ENCODE measurements at places on chromosomes 7 and 10. TPM values are rescaled to one million over a fixed set of nuclear protein-coding genes. Genes with fewer than 3 reads are reported as not detected.

The SMO gene
- 0.07 TPM for total RNA-seq

The DNAH11 gene
- 0.15 TPM for total RNA-seq

DNA sequence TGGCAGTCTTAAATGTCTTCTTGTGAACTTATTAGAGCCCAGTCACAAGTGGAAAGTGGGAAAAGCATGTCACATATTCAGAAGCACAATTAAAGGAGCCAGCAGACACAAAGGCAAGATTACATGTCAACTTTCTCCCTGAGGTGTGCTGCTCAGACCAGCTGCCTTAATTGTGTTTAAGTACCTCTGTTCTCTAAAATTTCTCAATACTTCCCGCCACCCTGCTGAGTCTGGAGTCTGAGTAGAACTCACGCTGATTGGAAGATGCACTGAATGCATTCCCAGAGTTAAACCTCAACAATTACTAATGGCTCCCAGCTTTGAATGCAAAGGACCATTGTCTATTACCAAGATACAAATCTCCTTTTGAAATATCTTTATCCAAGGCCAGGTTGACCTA lies 166.4 kb upstream of the COBL start:
- DNase-seq, result no peak

The ZP3 gene
- 0.64 TPM for total RNA-seq

The SORCS3 gene
- total RNA-seq, result not detected

DNA sequence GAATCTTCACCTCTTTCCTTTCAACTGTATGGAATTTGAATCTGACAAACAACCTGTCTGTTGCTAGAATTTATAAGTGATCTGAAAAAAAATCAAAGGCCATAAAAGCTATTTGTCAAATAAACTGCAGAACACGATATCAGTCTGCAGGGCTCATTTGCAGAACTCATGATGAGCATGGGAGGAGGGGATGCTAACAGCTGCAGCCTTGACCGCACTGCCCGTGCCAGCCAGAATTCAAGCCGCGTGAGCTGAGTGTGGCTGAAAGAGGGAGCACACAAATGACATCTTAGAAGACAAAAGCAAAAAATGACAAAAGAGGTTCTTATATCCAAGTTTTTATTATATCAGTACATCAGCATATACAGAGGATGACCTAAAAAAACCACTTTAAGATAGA lies 15.7 kb downstream of the LRRTM3 start:
- no peak for DNase-seq

GRCh38 chr7:48962821-48963505 lies 38.6 kb downstream of the CDC14C start:
- DNase-seq, result no peak

DNA sequence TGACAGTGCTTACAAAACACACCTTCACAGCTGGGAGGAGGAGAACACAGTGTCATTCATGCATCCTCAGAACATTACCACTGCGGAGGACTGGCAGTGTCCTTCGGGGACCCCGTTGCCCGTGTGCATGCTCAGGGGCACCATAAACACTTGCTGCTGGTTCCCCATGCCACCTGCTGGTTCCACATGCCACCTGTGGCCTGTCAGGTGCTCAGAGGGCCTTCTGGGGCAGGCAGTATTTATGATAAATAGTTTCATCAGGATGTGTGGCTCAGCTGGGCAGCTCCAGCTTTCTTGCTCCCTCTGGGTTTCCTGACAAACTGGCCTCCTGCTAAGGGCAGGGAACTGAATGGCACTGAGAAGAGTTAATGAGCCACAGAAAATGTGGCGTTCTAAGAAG lies 32.1 kb downstream of the CELF2 start:
- no peak for DNase-seq

DNA sequence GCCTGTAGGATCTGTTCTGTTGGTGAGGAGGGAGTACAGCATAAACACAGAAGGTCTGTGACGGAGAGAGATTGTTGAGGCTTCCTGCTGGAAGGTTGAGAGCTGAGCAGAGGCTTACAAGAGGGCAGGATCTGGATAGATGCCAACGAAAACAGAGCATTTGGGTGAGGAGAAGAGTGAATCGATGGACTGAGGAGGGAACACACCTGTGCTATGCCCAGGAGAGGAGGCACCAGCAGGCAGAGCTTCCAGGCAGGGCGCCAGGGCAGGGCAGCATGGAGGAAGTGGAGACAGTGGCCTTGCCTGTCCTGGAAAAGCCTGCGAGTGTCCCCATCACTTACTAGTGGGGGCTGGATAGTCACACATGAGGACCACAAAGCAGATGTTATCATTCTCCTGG lies 282.9 kb downstream of the PAXIP1 start:
- no peak for DNase-seq

DNA sequence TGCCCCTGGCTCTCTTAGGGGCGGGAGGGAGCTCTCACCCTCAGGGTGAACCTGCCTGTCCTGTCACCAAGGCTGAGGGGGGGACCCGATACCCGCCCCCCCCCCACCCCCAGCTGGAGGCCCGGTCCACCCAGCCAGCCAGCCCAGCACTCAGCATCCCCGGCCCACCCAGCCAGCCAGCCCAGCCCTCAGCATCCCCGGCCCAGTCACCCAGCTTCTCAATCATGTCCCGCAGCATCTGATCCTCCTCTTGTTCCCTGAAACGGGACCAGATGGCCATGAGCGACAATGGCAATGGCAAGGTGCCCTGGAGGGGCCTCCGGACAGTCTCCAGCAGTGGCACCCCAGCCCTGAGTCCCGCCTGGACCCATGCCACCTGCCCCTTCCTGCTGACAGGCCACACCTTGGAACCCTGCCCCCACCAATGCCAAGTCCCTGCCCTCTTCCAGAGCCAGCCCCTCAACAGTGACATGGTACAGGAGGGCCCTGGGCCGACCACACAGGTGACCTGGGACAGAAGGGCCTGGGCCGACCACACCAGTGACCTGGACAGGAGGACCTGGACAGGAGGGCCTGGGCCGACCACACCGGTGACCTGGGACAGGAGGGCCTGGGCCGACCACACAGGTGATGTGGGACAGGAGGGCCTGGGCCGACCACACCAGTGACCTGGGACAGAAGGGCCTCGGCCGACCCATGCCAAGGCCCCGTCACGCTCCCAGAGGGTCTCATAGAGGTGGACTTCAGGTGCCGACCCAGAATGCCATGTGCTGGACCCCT lies 24.2 kb downstream of the MICALL2 start:
- DNase-seq, result no peak

GRCh38 chr7:130941322-130942210 lies 207.6 kb upstream of the KLF14 start:
- DNase-seq, result no peak

- no peak for DNase-seq
Observed at GRCh38 chr10:31754803-31755624, 173.6 kb downstream of the ARHGAP12 start.

GRCh38 chr7:127993317-127993716 lies 37.9 kb downstream of the LRRC4 start:
- no peak for DNase-seq

GRCh38 chr10:14311206-14311957 lies 19.3 kb downstream of the FRMD4A start:
- no peak for DNase-seq

DNA sequence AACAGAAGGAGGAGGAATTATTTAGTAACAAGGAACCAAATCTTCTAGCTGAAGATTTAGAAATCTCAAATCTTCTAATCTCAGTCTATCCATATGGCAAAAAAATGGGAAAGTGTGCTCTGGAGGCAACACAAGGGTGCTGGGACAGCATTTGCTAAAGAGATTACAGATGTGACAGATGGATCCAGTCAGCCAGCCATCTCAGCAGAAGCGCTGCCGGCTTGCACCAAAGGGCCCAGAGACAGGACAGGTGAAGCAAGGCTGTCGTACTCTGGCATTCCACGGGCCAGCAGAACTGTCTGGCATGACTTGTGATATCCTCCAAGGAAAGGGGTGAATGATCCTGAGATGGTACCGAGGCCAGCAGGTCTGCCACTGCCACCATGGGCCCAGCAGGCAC lies 45.7 kb upstream of the GJD4 start:
- no peak for DNase-seq

- peak; percentile 67 for DNase-seq
Observed at GRCh38 chr7:151992375-151992774, 33.1 kb upstream of the GALNT11 start.

DNA sequence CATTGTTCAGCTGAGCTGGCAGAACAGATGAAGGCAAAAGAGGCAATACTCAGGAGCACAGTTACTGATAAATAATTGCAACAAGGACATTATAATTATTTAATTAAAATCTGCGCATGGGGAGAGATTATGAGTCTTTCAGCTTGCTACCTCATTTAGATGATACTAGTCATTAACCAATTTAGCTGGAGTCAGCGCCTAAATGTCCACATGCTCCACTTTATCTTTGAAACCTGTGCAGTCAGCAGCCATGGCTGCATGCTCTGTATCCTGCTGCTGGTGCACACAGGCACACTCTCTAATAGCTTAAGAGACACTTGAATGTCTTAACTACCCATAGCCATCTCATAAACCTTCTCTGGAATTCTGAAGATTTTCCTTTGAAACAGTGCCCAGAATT lies 196.8 kb downstream of the PPP1R3A start:
- DNase-seq, result no peak

GRCh38 chr7:38222481-38223096 lies 44.5 kb downstream of the STARD3NL start:
- DNase-seq, result no peak

- DNase-seq, result no peak
Observed at GRCh38 chr10:78175444-78176015, 141.9 kb downstream of the RPS24 start.

DNA sequence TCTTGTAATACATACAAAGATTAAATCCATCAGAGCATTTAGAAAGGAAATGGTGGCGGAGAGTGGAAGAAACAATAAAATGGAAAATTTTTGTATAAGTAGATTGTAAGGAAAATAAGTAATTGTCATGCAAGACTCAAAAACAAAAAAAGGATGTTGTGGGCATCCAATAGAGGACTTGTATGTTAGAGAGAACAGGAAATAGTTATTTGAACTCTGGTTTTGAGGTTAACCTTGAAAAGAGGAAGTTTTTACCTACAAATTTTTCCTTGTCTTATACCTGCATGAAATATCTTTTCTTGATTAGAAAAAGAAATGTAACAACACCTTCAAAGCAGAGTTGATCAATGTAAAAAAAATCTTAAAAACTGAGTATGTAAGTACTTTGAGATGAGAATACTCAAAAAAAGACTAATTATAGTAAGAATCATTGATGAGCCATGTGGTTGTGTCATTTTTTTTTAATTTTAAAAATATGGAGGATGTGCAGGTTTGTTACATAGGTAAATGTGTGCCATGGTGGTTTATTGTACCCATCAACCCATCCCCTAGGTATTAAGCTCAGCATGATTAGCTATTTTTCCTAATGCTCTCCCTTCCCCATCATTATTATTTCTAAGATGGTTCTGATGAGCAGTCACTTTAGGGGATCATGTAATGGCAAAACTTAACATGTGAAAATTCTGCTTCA lies 11.9 kb downstream of the TMEM106B start:
- no peak for DNase-seq

DNA sequence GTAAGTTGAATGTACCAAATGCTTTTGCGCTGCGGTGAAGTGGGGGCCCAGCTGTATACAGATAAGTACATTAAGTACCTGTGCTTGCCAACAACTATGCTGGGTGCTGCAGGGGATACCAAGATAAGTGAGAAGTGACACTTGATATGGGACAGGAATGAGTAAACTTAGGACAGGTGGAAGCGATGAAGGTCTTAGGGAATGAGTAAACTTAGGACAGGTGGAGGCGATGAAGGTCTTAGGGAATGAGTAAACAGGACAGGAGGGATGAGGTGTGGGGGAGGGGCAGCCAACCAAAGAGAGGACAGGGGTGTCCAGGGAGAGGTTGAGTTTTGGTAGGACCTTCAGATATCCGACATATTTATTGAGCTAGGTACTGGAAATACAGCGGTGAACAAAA lies 1.4 kb downstream of the MDH2 start:
- no peak for DNase-seq
